ENCODE measurements at places on chromosomes 12 and 14.

GRCh38 chr12:78835493-78835892 is 29.1 kb upstream of the SYT1 start:
- no peak for DNase-seq

DNA sequence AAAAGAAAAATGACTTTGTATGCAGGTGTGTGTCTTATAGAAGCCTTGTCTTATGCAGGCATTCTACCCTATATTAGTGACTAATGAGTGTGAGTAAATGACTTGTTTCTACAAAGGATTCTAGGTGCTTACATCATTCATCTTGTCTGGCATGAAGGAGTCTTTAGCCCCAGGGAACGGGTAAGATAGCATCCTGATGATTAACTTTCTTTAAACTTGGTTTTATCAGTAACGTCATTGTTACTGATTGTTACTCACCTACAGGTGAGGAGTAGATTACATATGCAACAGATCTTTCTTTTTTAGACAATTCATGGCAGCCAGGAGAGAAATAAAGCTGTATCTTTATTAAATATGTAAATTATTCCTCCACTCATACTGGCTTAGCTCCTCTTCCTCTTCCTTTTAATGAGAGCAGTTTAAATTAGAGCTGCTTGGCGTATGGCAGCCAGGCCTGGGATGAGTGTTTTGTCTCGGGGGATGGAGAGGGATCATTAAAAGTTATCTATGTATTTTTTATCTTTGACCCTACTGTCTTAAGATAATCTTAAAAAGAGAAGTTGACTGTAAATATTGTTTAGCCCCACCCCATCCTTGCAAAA is 57.2 kb upstream of the ATP2A2 start:
- no peak for DNase-seq

DNA sequence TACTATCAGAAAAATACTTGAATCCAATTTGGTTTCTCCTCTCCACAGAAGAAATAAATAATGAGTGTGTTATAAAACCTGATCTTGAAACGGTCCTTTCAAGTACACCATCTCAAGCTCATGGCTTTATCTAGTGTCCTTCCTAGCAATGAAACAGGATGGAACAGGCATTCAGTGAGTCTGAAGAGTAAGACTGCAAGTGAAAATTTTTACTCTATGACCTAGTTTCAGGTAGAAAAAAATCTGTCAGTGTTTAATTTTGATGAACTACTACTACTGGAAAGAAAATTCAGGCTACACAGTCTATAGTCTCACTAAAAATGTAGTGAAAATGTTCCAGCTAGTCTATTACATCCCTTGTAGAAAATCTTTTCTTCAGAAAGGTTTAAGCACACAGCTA is 7.7 kb downstream of the CBX5 start:
- DNase-seq, result no peak

- DNase-seq, result no peak
Observed at GRCh38 chr12:5236022-5236640, 192.5 kb downstream of the KCNA5 start.

GRCh38 chr14:82075566-82075965 is 541.9 kb upstream of the SEL1L start:
- no peak for DNase-seq

GRCh38 chr12:125015680-125016310 is 22.4 kb downstream of the BRI3BP start:
- peak; percentile 67 for DNase-seq

DNA sequence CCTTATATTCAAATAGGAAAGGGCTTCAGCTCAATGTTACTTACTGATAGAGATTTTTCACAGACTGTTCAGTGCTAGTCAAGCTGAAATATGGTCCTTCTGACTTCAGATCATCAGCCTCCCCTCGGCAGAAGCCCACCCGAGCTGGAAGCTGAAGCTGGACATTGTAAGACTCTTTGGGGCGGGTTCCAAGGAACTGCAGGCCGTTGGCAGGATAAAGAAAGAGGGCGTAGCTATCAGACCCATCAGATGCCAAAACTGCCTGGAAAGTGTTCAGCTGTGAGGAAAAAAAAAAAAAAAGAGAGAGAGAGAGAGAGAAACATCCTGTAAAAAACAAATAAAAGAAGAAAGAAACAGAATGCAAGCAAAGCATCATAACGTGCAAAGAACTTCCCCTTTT is 8.8 kb downstream of the NID2 start:
- no peak for DNase-seq

- DNase-seq, result no peak
Observed at GRCh38 chr12:97490141-97490540, 27.5 kb downstream of the RMST start.

GRCh38 chr12:96419576-96420276 is 19.5 kb upstream of the CDK17 start:
- DNase-seq, result no peak

- DNase-seq, result no peak
Observed at GRCh38 chr14:52961060-52961639, 10.3 kb upstream of the FERMT2 start.

DNA sequence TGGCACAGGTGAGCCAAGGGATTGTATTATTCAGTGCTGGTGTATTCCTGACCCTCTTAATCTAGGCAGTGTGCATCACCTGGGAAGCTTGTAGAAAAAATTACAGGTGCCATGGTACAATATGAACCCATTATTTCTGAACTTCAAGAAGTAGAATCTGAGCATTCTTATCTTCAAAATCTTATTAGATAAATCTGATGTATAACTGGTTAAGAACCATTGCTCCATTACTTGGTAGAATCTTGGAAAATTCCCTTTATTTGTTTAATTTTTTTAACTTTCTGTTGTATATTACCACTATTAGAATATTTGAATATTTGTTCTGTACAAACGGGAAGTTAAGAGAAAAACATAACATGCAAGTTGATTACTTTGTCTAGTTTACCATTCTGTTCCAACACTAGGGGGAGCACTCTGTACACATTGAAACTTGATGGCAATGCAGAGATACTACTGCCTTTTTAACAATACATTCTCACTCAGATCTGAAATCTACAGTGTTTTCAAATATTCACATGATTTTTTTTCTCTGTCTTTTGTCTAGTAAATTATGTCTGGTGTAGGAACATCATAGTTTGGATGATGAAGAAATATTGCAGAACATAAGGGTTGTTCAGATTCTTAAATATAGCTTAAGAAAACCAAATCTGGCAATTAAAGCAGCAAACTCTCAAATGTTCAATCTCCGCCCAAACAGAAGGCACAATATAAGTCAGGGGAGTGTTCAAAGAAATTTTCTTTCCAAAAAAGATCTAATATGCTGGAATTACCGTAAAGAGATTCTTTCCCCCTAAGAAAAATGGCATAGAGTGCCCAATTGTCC is 196.6 kb downstream of the PCNX1 start:
- DNase-seq, result no peak
